ENCODE measurements at places on chromosomes 13 and 19.

- no peak for DNase-seq
These were observed 17.1 kb upstream of the MAP3K10 start for GRCh38 chr19:40174092-40174491.

GRCh38 chr13:72255908-72256307 is 388.9 kb upstream of the DACH1 start:
- no peak for DNase-seq

DNA sequence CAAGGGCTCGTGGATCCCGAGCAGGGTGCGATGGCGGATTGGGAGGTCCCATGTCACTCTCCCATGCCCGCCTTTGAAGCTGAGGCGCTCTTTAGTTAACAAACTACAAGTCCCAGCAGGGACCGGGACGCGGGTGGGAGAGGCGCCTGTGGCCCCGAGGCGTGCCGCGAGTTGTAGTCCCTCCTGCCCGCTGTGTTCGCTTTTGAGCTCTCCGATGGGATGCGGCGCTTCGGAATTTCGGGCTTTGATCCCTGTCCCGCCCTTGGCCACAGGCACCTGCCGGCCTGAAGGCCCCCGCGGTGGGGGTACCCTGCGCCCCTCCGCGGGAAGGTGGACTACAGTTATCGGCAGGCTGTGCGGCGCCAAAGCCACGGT is 11.0 kb downstream of the CYTH2 start:
- DNase-seq = no peak

DNA sequence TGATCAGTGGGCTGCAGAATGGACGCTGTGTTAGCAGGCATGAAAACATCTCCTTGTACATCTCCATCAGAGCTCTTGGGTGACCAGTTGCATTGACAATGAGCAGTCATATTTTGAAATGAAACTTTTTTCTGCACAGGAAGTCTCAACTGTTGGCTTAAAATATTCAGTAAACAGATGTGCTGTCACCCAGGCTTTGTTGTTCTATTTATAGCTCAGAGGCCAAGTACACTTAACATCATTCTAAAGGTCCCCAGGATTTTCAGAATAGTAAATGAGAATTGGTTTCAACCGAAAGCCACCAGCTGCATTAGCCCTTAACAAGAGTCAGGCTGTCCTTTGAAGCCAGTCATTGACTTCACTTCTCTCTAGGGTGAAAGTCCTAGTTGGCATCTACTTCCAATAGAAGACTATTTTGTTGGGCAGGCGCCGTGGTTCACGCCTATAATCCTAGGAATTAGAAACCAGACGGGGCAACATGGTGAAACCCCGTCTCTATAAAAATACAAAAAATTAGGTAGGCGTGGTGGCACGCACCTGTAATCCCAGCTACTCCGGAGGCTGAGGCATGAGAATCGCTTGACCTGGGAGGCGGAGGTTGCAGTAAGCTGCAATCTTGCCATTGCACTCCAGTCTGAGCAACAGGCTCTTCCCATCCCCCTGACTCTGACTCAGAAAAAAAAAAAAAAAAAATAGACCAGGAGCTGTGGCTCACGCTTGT is 7.9 kb upstream of the PDE4A start:
- peak; percentile 82 for DNase-seq

GRCh38 chr19:41802770-41803169 is 6.4 kb downstream of the CEACAM3 start:
- no peak for DNase-seq

DNA sequence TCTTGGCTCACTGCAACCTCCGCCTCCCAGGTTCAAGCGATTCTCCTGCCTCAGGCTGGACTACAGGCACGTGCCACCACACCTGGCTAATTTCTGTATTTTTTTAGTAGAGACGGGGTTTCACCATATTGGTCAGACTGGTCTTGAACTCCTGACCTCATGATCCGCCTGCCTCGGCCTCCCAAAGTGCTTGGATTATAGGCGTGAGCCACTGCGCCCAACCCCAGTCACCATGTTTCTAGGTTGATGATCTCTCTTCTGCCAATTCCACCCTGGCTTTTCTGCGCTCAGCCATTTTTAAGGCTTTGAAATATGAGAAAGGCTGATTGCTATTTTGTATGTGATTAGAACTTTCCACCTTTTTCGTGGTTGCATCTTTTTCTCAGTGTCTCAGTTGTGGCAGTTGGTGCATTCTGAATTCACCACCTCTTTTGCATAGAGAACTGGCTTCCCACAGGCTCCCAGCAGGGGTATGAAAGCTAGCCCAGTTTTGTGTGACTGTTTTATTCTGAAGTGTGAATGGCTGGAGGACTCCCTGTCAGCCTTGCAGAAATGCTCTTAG is 15.5 kb downstream of the CEACAM1 start:
- peak; percentile 60 for DNase-seq

GRCh38 chr19:961866-962620 is 22.1 kb upstream of the WDR18 start:
- DNase-seq = no peak

- no peak for DNase-seq
These were observed 12.6 kb upstream of the TM6SF2 start for GRCh38 chr19:19285686-19286085.

- peak; percentile 77 for DNase-seq
These were observed 4.1 kb downstream of the IER2 start for GRCh38 chr19:13154241-13154778.

DNA sequence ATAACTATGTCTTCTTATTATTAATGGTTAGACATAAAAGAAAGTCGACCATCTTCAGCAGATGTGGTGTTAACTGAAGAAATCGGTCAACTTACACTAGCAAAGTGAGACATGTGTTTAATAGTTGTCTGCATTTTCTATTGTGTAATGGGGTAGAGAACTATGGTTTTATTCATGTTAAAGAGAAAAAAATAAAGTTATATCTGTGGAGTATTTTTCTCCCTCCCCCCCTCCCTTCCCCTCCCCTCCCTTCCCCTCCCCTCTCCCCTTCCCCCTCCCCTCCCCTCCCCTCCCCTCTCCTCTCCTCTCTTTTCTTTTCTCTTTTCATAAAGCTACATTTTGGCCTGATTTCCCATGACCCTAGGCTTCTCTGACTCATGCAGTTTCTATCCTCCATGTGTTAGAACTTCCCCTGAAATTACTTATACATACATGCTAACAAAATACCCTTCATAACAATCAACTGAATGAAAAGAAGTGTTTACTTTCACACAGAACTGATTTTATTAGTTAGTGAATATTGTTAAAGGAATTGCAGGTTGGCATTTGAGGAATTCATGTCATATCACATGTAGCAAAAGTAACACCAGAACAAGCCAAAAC is 1431.0 kb upstream of the ATXN8OS start:
- DNase-seq = no peak

DNA sequence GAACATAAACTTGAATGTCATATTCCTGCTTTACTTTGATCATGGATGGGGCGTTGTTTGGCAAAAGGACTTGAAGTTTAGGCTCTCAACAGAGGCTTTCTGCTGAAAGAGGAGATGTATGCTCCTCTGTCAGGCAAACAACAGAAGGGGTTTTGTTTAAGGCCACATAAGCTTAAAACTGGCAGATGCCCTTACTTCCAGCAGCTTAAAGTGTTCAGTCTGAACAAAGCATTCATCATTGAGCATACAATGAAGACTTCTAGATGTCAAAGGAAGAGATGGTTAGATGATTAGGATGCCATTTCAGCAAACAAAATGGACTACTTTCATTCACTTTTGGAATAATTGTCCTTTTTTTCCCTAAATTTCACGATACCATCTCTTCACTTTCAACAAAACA is 484.5 kb downstream of the SLITRK6 start:
- DNase-seq = no peak
